ENCODE measurements at places on chromosomes 7 and 10. TPM values are rescaled to one million over a fixed set of nuclear protein-coding genes. Genes with fewer than 3 reads are reported as not detected.
A peak's percentile ranks its signal among the peaks of the same experiment; 100 is the strongest.

DNA sequence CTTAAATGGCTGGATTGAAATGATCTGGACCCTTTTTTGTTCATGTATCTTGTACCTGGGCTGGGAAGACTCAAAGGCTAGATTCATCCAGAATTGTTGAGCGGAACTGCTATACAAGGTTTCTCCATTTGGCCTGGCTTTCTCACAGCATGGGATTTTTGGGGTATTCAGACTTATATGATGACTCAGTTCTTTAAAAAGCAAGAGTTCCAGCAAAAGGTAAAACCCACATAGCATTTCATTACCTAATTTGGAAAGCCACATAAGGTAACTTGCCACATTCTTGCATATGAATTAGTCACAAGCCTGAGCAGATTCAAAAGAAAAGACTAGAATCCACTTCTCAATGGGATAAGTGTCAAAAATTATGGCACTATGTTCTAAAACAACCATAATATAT is 137.4 kb downstream of the HGF start:
- DNase-seq: no peak

- DNase-seq: no peak
Measured at GRCh38 chr7:6259257-6259656, 13.2 kb downstream of the CYTH3 start.

- peak; percentile 59 for DNase-seq
Measured at GRCh38 chr10:29026065-29026797, 262.6 kb upstream of the LYZL1 start.

DNA sequence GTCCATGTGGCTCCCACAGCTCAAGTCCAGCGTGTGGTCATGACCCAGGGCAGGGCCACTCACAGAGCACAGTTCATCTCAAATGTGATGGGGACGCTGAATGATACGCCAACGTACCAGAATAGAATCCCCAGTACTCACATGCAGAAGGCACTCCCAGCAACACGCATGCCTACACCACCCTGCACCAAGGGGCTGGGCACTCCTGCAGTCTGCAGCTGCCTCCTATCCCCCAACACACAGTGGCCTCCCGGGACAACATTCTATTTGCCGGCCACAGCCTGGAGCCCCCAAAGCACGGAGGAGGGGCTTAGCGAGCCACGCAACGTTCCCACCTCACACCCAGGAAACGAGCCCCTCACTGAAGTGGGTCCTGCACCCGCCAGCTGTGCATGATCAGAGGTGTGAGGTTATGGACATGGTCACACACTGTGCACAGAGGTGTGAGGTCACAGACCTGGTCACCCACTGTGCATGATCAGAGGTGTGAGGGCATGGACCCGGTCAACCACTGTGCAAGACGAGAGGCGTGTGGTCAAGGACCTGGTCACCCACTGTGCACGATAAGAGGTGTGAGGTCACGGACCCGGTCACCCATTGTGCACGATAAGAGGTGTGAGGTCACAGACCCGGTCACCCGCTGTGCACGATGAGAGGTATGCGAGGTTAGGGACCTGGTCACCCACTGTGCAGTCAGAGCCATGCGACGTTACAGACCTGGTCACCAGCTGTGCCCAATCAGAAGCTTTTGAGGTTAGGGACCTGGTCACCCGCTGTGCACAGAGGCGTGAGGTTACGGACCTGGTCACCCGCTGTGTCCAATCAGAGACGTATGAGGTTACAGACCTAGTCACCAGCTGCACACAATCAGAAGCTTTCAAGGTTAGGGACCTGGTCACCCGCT is 182.8 kb downstream of the DIP2C start:
- DNase-seq: no peak

DNA sequence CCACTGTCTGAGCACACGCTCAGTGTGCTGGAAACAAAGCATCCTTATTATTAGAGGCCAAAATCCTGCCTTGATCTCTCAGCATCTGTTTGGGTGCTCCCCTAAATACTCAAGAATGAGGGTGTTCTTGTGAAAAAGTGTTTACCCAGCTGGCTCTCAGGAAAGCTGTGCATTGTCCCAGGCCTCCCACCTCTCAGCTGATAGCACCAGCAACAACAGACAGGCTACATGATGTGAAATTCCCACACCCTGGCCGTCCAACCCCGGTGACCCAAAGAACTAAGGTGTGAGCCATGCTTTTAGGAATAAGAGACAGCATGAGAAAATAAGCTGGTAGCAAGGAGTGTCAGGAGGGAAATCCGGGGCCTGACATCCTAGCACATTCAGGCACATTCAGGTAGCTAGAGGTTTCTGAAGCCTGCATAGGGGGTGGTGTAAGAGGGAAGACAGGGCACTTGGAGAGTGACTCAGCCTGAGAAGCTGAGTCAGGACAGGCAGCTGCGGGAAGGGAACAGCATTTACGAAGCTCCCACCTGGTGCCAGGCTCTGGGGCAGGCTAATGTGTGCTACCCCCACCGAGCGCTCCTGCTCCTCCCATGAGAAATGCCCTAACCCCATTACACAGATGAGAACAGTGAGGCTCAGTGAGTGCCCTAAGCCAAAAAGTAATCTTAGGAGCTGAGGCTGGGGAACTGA is 205.6 kb downstream of the GRID1 start:
- DNase-seq: no peak

GRCh38 chr10:42488416-42488815 is 150.0 kb downstream of the ZNF33B start:
- DNase-seq: no peak

- DNase-seq: no peak
Measured at GRCh38 chr7:318878-319661, 29.1 kb downstream of the FOXL3 start.

DNA sequence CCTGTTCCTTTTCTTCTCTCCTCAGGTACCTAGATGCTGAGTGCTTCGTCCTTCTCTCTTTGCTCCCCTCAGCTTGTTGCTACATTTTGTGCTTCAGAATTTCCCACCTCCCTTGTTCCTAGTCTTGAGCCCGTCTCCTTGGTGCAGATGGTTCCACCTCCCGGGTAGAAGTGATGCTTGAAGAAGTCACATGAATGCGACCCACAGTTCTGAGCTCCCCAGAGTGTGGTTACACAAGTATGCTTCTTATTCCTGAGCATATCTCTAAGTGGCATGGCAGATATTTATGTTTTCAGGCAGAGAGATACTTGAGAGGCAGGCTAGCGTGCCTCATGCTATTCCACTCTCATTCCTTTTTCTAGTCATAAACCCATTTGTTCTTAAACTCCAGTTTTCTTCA is 34.0 kb downstream of the INPP5F start:
- DNase-seq: no peak

DNA sequence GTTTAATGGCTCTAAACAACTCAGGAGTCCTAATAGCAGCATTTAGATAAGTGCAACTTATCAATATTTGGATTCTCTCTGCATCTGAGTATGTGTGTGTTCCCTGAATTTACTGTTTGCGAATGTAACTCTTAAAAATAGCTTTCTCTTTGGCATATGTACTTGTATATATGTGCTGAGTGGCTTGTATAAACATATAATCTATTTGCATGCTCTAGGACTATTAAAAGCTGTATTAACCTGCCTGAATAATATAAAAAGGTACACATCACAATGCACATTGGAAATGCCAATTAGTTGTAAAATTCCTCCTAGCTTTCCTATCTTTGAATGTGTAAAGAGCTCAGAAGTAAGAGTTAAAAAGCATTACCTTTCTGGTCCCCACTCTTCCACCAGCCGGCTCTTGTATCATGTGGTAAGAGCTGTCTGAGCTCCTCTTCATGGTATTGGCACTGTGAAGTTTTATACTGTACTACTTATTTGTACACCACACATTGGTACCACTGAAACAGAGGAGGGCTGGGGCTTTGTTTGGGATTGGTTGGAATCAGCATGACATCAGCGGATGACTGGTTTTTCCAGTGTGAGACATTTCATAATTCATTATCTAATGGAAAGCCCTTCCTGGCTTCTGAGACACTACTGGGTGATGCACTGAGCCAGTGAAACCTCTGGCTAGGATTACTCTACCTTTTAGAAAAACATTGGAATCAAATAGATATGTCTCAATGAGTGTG is at the start of gene INHBA:
Gene INHBA, minus strand, starts transcription at position 456 of the 737 bp plus-strand sequence. CDS start 2,716 bp downstream, outside the sequence.
- no peak for DNase-seq

DNA sequence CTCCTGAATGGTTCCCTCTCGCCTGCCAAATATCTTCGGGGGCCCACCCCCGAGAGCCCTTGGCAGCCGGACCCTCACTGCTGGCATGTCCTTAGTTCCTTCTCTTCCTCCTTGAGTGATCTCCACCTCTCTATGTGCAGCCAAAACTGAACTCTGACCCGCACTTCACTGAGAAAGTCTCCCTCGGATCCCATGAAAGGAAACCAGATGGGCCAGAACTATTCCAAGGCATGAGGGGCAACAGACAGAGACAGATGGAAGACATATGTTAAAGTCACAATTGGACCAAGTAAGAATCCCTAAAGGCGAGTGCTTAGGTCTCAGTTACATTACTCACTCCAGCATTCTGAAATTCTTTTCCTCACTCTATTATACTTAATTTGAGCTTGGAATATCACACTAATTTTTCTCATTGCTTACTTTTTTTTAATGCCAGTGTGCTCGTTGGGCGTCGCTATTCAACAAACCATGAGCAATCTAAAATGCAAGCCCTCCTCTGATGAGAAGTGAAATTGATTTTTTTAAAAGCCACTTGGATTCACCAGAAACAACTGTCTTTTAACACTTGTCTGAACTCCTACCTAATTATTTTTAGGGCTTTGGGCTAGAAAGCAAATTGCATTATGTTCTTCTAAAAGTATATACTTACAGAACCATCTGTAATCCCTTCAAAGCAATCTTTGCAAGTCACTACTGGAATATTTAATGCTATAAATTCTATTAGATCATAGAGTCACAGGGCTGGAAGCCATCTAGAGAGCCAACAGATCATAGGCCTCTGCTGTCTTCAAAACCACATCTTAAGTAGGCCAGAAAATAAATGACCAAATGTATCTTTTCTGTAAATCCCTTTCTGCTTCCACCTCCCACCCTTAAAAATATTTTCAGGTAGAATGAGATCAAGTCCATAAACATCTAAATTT is 43.3 kb upstream of the EZH2 start:
- no peak for DNase-seq

DNA sequence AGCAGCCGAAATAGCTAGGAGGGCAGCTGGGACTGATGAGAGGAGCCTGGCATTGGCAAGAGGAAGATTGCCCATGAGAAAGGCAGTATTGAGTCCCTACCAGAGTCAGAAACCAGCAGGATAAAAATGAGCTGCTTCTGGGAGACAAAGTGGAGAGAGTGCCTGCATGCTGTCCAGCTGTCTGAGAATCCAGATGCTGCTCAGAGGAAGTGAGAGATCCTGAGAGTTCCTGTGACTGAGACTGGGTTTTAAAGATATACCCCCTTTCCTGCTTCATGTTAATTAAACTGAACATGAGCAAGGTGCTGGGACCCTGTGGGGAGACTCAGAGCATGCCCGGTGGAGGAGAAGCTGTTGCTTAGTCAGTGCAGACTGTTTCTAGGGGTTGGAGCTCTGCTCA is 107.5 kb downstream of the KIF20B start:
- no peak for DNase-seq

DNA sequence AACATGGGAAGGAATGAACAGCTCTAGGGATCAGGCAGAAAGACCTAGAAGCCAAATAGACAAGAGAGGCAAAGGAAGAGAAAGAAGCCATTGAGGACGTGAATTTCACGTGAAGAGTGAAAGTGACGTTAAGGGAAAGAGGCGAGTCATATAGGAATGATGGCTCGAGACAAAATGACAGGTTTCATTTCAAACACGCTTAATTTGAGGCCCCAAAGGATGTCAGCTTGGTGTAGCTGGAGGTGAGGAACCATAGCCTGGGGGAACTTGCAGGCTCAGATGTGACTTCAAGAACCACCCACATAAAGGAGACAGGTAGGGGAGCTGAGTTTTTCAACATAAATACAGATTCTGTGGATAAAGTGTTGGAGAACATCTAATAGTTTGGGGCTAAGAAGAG is 84.3 kb upstream of the ATP6V0A4 start:
- DNase-seq: no peak

DNA sequence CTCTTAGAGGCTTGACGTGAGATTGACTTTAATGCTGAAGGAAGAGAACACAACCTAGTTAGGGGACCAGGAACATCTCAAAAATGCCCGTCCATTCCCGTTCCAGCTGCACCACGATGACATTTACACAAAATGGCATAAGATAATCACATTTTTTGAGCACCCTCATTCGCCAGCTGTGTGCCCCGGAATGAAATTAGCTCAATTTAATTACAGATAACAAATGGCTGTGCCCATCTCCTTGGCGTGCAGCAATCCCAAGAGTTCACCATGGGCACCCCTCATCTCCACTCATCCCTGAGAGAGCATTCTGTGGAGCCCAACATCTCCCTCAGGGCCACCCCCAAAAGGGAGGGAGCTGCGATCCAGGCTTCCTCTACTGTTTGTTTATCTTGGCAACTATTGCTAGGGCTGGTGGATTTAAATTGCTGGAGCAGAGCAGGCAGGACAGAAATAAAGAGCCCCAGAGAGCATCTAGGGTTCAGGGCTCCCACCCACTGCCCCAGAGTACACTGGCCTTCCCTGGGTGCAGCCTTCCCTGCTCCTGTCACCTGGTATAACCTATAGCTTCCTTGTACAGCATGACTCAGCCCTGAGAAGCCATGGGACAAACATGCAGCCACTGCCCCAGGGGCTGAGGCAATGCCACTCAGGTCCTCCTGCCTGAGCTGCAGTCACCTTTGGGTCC is 263.5 kb downstream of the ZEB1 start:
- no peak for DNase-seq

DNA sequence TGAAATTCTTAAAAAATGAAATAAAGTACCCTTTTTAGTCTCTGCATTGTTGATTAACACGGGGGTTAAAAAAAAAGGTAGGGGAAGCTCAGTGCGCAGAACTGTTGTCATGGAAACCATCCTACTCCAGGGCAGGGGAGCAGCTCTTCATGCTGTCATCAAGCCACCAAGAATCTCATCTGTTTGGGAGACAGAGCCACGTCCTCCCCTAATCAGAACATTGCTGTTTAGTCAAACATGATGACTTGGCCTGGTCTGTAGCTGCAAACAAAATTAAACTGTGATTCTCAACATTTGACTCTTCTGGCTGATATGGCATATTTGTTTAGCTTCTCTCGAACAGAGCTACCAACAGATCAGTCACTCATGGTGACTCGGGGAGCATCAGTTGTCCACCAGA is 254.4 kb upstream of the KLF14 start:
- no peak for DNase-seq

GRCh38 chr10:125521721-125522680 is 161.0 kb downstream of the TEX36 start:
- peak; percentile 96 for DNase-seq

DNA sequence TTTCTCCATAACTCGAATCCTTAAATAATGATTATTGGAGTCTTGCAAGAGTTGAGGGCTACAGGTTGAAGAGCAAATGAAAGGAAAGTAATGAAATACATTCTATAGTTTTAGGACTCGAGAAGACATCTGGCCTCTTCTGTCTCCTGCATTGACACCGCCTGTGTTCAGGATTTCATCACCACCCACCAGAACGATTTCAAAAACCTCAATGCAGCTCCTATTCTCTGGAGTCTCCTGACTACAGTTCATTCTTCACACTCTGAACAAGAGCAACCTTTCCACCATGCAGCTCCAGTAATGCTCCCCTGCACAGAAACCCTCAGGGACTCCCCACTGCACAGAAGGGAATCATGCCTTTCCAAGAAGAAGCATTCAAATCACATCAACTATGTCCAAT is 5.5 kb downstream of the IL15RA start:
- no peak for DNase-seq

Gene ADCY1
- total RNA-seq: 26.9 TPM

Gene ACSM6
- total RNA-seq: not detected

Gene LRRN3
- 0.20 TPM for total RNA-seq
